ENCODE measurements at places on chromosomes 2 and 18.

DNA sequence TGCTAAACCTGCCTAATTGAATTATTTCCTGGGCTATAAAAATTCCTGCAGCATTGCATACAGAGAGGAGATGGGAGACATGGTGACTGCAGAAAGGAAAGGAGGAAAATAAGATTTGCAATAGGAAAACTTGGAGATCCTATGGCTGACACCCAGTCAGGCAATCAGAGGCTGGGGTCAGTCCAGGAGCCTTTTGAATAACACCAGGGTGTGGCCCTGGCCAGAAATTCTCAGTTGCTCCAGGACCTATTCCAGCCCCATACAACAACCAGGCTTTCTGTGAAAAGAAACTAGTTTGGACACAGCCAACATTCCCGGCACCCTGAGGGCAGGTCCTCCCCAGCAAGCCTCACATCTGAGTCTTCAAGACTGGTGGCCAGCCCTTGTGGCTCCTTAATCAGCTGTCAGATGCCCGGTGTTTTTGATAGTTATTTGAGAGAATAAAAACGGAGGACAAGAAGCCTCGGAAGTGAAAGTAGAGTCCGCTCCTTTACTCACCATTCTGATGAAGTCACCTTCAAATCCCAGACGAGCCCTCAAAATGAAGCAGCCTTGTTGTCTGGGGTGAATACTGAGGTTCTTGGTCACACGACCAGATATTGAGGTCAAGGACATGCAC, 31.1 kb upstream of the GMCL1 start:
- DNase-seq, result no peak

GRCh38 chr18:36294031-36294430, 3.5 kb upstream of the FHOD3 start:
- no peak for DNase-seq

- DNase-seq, result no peak
Measured at GRCh38 chr18:46337271-46337670, 233.1 kb downstream of the HAUS1 start.

DNA sequence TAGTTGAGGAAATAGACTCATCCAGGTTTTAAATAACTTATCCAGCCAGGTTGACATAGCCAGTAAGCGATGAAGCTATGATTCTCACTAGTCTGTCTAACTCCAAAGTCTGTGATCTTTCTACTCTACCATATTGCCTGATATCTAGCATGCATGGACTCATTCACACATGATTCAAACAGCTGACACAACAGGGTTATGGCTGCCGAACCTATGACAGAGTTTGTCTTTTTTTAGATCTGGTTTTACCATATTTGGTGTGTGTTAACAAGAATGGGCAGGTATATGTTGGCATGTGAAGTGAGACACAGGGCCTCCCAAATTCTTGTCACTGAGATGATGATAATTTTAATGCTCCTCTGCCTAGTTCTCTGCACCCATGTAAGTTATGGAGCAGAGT, 210.6 kb downstream of the BABAM2 start:
- no peak for DNase-seq

GRCh38 chr2:202681688-202682205, 47.0 kb downstream of the FAM117B start:
- DNase-seq, result no peak

- DNase-seq, result no peak
Measured at GRCh38 chr2:69123182-69123581, 110.2 kb downstream of the ANTXR1 start.

DNA sequence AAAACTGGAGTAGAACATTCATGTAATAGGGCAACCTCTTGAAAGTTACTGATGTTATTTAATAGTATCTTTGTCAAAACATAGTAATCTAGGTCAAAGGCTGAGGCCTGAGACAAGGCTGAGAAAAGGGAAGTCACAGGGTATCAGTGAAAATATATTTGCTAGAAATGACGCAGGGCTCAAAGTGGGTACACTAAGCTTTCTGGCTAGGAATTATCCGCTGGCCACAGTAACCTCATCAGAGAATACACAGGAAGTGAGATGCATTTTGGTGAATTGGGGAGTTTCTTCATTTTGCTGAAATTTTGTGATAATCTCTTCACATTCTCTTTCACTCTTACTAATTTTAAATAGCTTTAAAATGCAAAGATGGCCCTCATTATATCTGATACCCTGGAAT, 206.8 kb downstream of the OTX1 start:
- DNase-seq, result no peak

DNA sequence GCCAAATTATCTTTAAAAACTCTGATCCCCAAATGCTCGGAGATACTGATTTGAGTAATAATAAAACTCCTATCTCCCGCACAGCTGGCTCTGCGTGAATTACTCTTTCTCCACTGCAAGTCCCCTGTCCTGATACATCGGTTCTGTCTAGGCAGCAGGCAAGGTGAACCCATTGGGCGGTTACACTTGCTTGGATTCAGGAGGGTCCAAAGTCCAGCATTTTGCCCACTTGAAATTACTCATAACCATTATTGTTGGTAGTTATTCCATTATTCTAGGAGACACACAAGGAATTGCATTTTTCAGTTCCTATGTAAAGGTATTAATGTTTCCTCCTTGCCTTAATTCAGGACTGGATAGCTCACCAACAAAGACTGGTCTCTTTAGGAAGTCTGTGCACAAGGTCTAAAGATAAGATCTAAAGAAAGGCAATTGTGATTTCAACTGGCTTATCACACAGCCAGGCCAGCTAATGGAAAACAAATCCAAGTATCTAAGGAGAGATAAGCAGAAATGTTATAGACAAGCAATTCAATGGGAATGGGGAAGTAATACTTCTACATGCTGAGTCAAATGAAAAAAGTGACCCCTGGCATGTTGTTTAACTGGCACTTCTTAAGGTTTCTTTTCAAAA, 23.2 kb upstream of the NPC1 start:
- DNase-seq, result no peak

DNA sequence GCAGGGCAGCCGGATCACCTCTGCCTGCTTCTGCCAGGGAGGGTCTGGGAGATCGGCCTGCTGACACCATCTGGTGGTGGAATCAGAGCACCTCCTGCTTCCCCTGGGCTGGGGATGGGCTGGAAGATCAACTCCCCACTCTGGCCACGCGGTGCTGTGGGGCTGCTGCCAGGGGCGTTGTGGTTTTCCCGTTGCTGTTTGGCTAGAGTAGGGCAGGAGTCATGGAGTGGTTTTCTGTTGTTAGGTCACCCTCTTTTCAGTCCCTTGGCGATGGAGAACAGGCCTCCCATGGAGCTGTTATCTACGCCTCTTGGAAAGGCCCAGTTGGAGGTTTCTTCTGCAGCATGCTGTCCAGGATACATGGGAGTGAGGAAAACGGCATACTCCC, 15.2 kb downstream of the BCL2L11 start:
- DNase-seq, result no peak

DNA sequence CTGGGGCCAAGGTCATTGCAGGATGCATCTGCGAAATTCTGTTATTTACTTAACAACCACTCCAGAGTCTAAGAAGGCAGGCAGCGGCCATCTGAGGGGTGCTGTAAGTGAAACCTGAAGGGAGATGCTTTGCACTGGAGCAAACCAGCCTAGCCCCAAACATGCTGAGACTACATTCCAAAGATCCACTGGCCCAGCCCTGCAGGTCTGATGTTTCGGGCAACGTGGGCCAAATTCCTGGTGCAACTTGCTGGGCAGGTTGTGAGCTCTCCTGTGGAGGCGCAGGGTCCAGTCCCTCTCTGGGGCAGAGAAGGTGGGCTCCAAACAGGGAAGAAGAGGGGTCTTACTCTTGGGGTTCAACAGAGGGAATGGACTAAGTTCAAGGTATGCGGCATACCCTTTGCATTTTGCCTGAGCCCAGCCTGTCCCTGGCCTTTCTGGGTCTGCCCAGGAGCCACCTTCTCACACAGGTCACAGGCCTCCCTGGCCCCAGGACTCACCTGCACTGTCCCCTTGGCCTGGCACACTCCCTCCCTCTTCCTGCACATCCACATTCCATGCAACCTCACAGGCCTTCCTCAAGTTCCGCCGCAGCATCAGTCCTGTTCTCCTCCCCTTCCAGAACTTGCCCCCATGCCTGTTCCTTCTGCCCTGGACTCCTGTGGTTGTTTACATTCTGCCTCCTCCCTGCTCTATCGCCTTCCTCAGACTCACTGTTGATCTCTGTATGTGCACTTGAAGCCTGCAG, 5.1 kb upstream of the MAL start:
- DNase-seq, result no peak

DNA sequence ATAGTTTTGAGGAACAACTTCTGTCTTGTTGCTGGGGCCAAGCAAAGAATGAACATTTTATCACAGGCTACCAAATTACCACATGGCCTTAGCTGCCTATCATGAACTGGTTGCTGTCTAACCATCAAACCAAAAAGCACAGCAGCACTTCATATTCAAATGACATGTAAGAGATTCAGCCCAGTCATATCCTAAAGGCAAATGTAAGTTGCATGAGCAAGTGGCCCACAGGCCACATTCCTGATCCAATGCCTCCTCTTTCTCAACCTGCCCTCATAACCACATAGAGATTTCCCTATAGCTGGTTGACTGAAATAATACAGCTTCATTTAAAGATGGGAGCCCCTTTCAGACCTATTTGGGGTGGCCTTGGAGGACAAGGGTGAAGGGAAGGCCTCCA, 572.3 kb downstream of the IRS1 start:
- no peak for DNase-seq
